Adrenal gland (tissue), 19 donors: ENCODE measurements at places on chromosomes 3 and 15. TPM values are rescaled to one million over a fixed set of nuclear protein-coding genes. Genes with fewer than 3 reads are reported as not detected.
A peak's percentile ranks its signal among the peaks of the same experiment; 100 is the strongest.

DNA sequence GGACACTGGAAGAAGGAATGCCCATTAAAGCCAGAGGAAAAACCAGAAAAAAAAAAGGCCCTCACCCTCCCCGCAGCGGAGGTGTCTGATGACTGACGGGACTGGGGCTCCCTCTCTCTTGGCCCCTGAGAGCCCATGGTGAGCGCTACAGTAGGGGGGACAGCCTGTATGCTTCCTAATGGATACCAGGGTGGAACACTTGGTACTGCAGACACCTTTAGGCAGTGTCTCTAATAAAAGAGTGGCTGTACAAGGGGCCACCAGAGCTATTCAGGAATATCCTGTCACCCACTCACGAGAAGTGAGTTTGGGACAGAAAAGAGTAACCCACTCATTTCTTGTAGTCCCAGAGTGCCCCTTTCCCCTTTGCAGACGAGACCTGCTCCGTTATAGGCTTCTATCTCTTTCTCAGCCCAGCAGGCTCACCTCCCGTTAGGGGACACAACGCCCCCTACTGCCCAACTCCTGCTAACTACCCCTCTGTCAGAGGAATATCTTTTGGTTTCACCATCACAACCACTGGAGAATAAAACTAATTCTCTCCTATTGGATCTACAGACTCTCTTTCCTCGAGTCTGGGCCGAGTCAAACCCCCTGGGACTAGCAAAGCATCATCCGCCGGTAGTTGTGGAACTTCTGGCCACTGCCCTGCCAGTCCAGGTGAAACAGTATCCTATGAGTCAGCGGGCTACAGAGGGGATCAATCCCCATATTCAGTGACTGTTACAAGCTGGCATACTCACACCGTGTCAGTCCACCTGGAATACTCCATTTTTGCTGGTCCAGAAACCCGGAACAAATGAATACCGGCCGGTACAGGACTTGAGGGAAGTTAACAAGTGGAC, 40.8 kb downstream of the ZBTB11 start:
- H3K27ac ChIP-seq = no peak overlapping the region
- H3K4me3 ChIP-seq = no peak overlapping the region
- DNase-seq = peak; percentile 61
- no peaks in the 10 kb centered on the region for H3K27me3 ChIP-seq

DNA sequence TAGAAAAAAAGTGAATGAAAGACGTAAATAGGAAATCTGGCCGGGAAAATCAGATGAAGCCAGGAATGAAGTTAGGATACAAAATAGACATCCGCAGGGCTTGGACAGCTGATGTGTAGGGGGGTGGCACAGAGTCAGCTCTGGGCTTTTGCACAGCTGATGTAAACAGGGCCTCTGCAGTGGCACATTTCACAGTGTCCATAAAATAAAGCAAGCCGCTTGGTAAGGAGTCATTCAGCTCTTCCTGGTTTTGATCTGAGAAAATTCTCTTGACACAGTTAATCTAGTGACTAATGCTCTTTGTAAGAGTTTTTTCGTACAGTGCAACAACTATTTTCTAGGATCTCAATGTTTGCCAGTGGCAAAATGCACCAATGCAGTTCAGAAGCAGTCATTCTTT, 153.3 kb downstream of the USP13 start:
- H3K4me1 ChIP-seq = no peaks in the 10 kb centered on the region
- no peak overlapping the region for H3K4me3 ChIP-seq
- DNase-seq = no peak

The GP9 gene
- total RNA-seq = not detected

GRCh38 chr15:44726568-44727484, 9.5 kb upstream of the TRIM69 start:
- peak; percentile 57 for DNase-seq
- peaks cover 5% of the 10 kb centered on the region for H3K36me3 ChIP-seq
- no peaks in the 10 kb centered on the region for H3K27me3 ChIP-seq
- H3K4me1 ChIP-seq = peaks cover 9% of the 10 kb centered on the region
- peak overlapping the region; percentile 99 for H3K27ac ChIP-seq
- no peak overlapping the region for H3K4me3 ChIP-seq

The RPN1 gene
- 279 TPM for total RNA-seq

GRCh38 chr3:50675179-50676030, 678 bp downstream of the DOCK3 start:
- H3K27ac ChIP-seq = no peak overlapping the region
- no peaks in the 10 kb centered on the region for H3K36me3 ChIP-seq
- H3K4me1 ChIP-seq = no peaks in the 10 kb centered on the region
- no peak overlapping the region for H3K4me3 ChIP-seq

GRCh38 chr3:31770822-31771326, 210.2 kb downstream of the OSBPL10 start:
- no peaks in the 10 kb centered on the region for H3K27me3 ChIP-seq
- H3K36me3 ChIP-seq = no peaks in the 10 kb centered on the region
- H3K27ac ChIP-seq = no peak overlapping the region
- DNase-seq = no peak

DNA sequence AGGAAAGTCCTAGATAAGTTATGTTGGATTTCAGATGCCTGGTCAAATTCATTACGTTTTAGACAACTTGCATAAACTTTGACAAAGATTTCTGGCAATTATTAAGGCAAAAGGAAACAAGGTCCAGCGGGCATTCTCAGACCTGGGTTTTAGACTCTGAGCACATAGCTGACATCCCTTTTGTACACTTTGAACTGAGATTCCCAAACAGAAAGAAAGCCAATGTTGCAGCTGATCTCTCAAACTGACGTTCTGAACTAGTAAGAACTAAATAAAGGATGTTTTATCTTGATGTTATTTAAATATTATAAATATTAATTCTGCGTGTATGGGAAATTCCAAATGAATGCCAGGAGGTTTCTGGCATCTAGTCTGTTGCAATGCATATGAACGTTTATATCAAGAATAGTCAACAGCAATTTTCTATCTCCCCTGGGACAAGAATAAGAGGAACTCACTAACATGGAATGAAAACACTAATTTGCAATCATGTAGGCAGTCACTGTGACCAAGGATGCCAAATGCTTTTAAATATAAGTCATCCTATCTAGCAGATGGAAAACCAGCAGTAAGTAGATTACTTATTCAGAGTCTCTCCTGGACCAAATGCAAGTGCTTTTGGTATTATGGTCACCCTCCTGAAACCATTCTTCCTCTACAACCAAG, 202.1 kb downstream of the GREM1 start:
- no peak overlapping the region for H3K4me3 ChIP-seq
- no peaks in the 10 kb centered on the region for H3K4me1 ChIP-seq
- DNase-seq = no peak
- no peaks in the 10 kb centered on the region for H3K27me3 ChIP-seq

The LEKR1 gene
- total RNA-seq = 2.2 TPM

- no peaks in the 10 kb centered on the region for H3K27me3 ChIP-seq
- no peak overlapping the region for H3K4me3 ChIP-seq
Measured at GRCh38 chr3:191334346-191334893, 4.1 kb upstream of the UTS2B start.

- DNase-seq = no peak
- no peaks in the 10 kb centered on the region for H3K27me3 ChIP-seq
- no peak overlapping the region for H3K4me3 ChIP-seq
- no peak overlapping the region for H3K27ac ChIP-seq
Measured at GRCh38 chr3:31880482-31881078, 100.5 kb downstream of the OSBPL10 start.

The ARPIN gene
- total RNA-seq = 17.8 TPM

- no peaks in the 10 kb centered on the region for H3K36me3 ChIP-seq
- H3K27me3 ChIP-seq = no peaks in the 10 kb centered on the region
- H3K4me3 ChIP-seq = no peak overlapping the region
- DNase-seq = no peak
Measured at GRCh38 chr3:114139836-114140235, 39.0 kb downstream of the DRD3 start.

- no peak overlapping the region for H3K27ac ChIP-seq
- no peaks in the 10 kb centered on the region for H3K27me3 ChIP-seq
- no peak overlapping the region for H3K4me3 ChIP-seq
- no peaks in the 10 kb centered on the region for H3K4me1 ChIP-seq
- no peaks in the 10 kb centered on the region for H3K36me3 ChIP-seq
- DNase-seq = no peak
Measured at GRCh38 chr15:28122038-28122949, 23.2 kb upstream of the OCA2 start.
